ENCODE measurements at places on chromosomes 3 and 15.

GRCh38 chr3:58120075-58120812 is 90.5 kb downstream of the DNASE1L3 start:
- no peaks in the 10 kb centered on the region for H3K27me3 ChIP-seq
- peaks cover 33% of the 10 kb centered on the region for H3K36me3 ChIP-seq
- DNase-seq = no peak
- peak overlapping the region; percentile 32 for H3K4me3 ChIP-seq

- peaks cover 90% of the 10 kb centered on the region for H3K4me1 ChIP-seq
- no peaks in the 10 kb centered on the region for H3K27me3 ChIP-seq
- peaks cover 13% of the 10 kb centered on the region for H3K36me3 ChIP-seq
- no peak for DNase-seq
Measured at GRCh38 chr3:136186846-136187245, 9.3 kb downstream of the MSL2 start.

- no peak overlapping the region for H3K4me3 ChIP-seq
- no peak for DNase-seq
- no peak overlapping the region for H3K27ac ChIP-seq
- H3K4me1 ChIP-seq = peaks cover 14% of the 10 kb centered on the region
- no peaks in the 10 kb centered on the region for H3K36me3 ChIP-seq
- no peaks in the 10 kb centered on the region for H3K27me3 ChIP-seq
Measured at GRCh38 chr3:132654190-132654589, 5.4 kb downstream of the ACAD11 start.

DNA sequence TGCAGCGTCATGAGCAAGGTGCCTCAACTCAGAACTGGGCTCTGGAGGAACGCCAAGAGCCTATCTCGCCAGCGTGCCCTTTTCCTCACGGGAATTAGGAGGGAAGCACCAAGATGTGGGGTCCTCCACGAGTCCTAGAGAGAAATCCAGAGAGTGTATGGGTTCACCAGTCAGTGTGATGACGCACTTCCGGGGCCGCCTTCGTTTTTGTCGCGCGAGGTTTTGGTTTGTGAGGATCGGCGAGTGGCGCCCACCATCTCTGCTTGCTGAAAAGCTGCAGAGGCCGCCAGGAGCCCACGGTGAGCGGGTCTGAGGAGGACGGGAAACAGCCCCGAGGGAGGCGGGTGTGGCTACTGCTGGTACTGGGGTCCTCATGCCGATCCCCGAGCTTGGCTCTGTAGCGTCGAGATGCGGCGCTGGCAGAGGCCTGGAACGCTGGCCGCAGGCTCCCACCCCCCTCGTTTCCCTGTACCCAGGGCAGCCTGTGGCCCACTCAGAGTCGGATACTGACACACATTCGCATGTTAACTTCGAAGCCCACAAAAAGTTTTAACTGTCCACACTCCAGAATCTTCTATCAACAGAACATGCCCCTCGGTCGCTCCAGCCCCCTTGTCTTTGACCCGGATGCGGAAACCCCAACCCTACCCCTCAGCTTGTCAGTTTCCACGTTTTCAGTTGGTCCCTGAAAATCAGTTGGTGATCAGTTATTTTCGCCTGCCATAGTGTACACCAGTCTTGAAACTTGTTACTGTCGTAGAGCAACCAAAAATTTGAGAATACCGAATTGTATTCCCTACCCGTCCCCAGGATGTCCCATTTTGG is 30.4 kb downstream of the ZNF662 start:
- no peaks in the 10 kb centered on the region for H3K36me3 ChIP-seq
- no peaks in the 10 kb centered on the region for H3K4me1 ChIP-seq
- no peak overlapping the region for H3K4me3 ChIP-seq
- peaks cover 18% of the 10 kb centered on the region for H3K27me3 ChIP-seq

GRCh38 chr3:60696428-60697125 is 554.7 kb downstream of the FHIT start:
- no peak overlapping the region for H3K27ac ChIP-seq
- no peaks in the 10 kb centered on the region for H3K27me3 ChIP-seq
- no peak for DNase-seq

- no peaks in the 10 kb centered on the region for H3K36me3 ChIP-seq
- no peak for DNase-seq
- no peak overlapping the region for H3K4me3 ChIP-seq
- no peaks in the 10 kb centered on the region for H3K4me1 ChIP-seq
- no peaks in the 10 kb centered on the region for H3K27me3 ChIP-seq
- H3K27ac ChIP-seq = no peak overlapping the region
Measured at GRCh38 chr15:62962101-62962995, 80.2 kb upstream of the TPM1 start.

DNA sequence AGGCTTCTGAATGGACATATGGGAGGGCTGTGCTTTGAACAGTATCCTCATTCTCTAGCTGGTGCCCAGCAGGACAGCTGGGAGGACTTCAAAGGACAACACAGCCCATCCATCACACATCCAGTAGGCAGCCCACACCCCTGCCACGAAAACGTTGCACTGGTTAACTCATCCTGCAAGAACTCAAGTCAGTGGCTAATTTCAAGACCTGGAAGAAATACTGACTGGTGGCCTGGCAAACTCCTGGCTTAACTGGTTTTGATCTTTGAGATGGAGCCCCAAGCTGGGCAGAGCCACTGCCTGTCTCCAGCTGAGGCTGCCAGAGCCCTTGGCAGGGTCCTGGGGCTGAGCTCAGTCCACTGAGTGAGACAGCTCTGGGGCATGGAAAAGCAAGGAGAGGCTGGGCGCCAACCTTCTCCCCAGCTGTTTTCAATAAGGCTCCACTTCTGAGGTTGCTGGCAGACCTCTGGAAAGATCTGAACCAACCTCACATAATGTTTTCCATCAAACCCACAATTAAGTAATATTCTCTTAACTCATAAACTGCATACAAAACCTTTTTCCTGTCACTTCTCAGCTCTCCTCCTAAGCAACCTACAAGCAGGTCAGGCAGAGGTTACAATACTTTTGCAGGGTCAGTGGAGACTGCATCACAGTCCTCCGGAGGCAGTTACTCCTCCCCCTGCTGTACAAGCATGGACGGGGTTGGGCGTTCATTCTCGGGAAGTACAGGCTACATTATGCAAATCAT is 110.3 kb downstream of the MYLK start:
- DNase-seq = no peak
- H3K4me1 ChIP-seq = no peaks in the 10 kb centered on the region
- no peak overlapping the region for H3K4me3 ChIP-seq
- H3K36me3 ChIP-seq = no peaks in the 10 kb centered on the region
- peaks cover 5% of the 10 kb centered on the region for H3K27me3 ChIP-seq

DNA sequence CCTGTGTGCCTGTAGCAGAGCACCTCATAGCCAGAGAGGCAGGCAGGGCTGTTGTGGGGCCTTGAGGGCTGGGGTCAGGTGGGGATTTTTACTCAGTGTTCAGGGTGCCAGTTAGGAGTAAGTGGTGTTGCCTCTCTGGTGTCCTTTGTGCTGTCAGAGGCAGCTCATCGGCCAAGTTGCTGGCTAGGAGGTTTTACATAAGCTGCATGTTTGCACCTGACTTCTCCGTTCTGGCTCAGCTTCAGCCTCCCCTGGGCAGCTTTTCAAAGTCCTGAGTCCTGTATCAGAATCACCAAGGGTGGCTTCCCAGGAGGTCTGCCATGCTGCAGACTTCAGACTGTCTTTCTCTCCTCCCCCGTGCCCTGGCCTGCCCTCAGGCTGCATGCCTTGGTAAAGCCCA is 242.6 kb upstream of the TPM1 start:
- H3K4me1 ChIP-seq = no peaks in the 10 kb centered on the region
- H3K27ac ChIP-seq = no peak overlapping the region
- H3K4me3 ChIP-seq = no peak overlapping the region

GRCh38 chr3:57061556-57061955 is 1.1 kb downstream of the SPATA12 start:
- no peaks in the 10 kb centered on the region for H3K36me3 ChIP-seq
- H3K27me3 ChIP-seq = peaks cover 37% of the 10 kb centered on the region
- no peak for DNase-seq

DNA sequence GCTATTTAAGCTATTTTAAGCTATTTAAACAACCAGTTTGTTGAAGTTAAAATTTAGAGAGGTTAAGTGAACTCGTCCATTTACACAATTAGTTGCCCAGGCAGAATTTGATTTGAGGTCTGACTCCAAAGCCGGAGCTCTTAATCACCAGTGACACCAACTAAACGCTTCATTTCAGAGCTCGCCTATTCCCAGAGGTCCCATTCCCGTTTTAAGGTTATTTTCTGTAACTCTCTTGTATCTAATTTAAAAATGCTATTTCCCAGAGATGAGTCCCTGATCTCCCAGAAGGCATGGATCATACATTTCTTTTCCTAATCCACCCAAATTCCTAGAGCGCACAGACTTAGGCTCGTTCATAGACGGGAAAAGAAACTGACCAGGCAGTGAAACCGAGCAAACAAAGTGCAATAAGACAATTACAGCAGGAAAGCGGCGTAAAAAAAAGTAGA is 904 bp upstream of the MCTP2 start:
- no peak for DNase-seq
- peak overlapping the region; percentile 94 for H3K27ac ChIP-seq
- no peaks in the 10 kb centered on the region for H3K27me3 ChIP-seq

- H3K36me3 ChIP-seq = no peaks in the 10 kb centered on the region
- DNase-seq = no peak
- no peaks in the 10 kb centered on the region for H3K4me1 ChIP-seq
- H3K4me3 ChIP-seq = no peak overlapping the region
- H3K27ac ChIP-seq = no peak overlapping the region
Measured at GRCh38 chr3:59644479-59645402, 594.9 kb upstream of the CFAP20DC start.

GRCh38 chr15:68151277-68151676 is 53.9 kb downstream of the CALML4 start:
- peaks cover 61% of the 10 kb centered on the region for H3K36me3 ChIP-seq
- DNase-seq = no peak
- no peak overlapping the region for H3K27ac ChIP-seq
- peaks cover 3% of the 10 kb centered on the region for H3K4me1 ChIP-seq

- peaks cover 2% of the 10 kb centered on the region for H3K4me1 ChIP-seq
- H3K4me3 ChIP-seq = no peak overlapping the region
- no peak for DNase-seq
- peaks cover 12% of the 10 kb centered on the region for H3K36me3 ChIP-seq
Measured at GRCh38 chr3:190554197-190554596, 40.3 kb downstream of the IL1RAP start.

GRCh38 chr3:67241084-67241483 is 243.0 kb downstream of the KBTBD8 start:
- no peaks in the 10 kb centered on the region for H3K27me3 ChIP-seq
- no peak for DNase-seq
- H3K27ac ChIP-seq = no peak overlapping the region
- H3K36me3 ChIP-seq = no peaks in the 10 kb centered on the region

- no peak for DNase-seq
- H3K27me3 ChIP-seq = peaks cover 4% of the 10 kb centered on the region
- H3K27ac ChIP-seq = no peak overlapping the region
- H3K4me3 ChIP-seq = no peak overlapping the region
- no peaks in the 10 kb centered on the region for H3K4me1 ChIP-seq
Measured at GRCh38 chr3:150349314-150350097, 58.6 kb upstream of the TSC22D2 start.

DNA sequence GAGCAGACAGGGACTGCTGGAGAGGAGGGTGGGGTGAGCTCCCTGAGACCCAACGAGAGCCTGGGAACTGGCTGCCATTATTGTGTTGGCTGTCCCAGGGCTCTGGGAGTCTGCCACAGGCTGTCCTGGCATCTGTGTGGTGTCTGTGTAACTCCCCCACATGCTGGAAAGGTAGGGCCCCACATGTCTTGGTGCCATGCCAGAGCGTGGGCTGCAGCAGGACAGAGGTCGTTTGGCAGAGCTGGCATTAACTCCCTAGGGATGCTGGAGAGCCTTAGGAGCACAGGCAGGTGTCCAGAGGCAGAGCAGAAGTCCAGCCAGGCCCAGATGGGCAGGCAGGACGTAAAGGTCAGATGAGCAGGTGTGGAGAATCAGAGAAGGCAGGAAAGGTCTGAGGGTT is 9.7 kb downstream of the TIMP4 start:
- DNase-seq = no peak
- H3K4me1 ChIP-seq = no peaks in the 10 kb centered on the region
- H3K27me3 ChIP-seq = peaks cover 18% of the 10 kb centered on the region
- H3K4me3 ChIP-seq = no peak overlapping the region

DNA sequence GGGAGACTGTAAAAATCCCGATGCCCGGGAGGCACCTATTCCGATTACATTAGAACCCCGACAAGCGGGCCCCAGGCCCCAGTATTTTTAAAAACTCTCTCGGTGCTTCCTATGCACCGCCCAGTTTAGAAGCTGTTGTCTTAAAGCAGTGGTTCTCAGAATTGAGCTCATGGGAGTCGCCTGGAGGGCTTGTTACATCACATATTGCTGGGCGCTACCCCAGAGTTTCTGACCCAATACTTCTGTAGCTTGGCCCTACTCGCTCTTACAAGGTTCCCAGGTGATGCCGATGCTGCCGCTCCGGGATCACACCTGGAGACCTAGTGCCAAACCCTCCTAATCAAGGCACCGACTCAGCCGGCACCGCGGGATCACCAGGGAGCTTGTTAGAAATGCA is 35.2 kb downstream of the CPN2 start:
- no peak overlapping the region for H3K4me3 ChIP-seq
- H3K27ac ChIP-seq = no peak overlapping the region
- no peaks in the 10 kb centered on the region for H3K36me3 ChIP-seq
- DNase-seq = no peak

- no peaks in the 10 kb centered on the region for H3K27me3 ChIP-seq
- H3K4me1 ChIP-seq = no peaks in the 10 kb centered on the region
- no peak overlapping the region for H3K27ac ChIP-seq
- H3K36me3 ChIP-seq = no peaks in the 10 kb centered on the region
- H3K4me3 ChIP-seq = no peak overlapping the region
Measured at GRCh38 chr3:147472846-147473245, 63.7 kb downstream of the ZIC1 start.

DNA sequence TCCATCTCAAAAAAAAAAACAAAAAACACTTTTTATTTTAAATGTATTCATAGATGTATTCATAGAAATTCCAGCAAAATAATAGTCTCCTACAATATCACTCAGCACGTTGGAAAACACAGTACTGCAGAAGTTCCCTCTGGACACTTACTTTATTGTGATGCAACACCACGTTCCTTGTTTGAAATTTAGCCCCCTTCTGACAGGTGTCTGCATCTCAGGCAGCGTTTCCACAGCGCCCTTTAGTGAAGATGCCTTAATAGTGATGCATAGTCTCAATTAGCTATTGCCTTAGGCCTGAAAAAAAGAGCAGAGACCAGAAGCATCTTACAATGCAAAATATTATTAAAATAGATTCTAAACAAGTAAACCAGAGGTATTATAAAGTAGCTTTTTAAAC is 20.3 kb downstream of the IL12A start:
- peaks cover 47% of the 10 kb centered on the region for H3K4me1 ChIP-seq
- no peaks in the 10 kb centered on the region for H3K36me3 ChIP-seq
- no peak for DNase-seq

- H3K27me3 ChIP-seq = peaks cover 17% of the 10 kb centered on the region
- no peaks in the 10 kb centered on the region for H3K4me1 ChIP-seq
- no peaks in the 10 kb centered on the region for H3K36me3 ChIP-seq
- no peak overlapping the region for H3K27ac ChIP-seq
- H3K4me3 ChIP-seq = no peak overlapping the region
Measured at GRCh38 chr3:161400650-161401049, 29.3 kb upstream of the SPTSSB start.

DNA sequence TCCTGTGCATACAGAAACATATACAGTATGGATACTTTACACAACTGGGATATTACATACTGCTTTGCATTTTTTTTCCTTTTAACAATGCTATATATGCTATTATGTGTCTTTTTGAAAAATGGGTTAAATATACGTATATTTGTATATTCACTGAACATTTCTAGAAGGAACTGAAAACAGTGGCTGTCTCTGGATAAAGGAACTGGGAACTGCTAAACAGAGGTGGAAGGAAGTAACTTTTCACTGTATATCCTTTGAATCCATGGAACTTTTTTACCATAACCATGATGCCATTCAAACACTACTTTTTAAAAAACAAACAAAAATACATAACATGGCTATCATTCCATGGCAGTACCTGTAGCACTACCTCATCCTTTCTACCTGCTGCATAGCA is 1.8 kb downstream of the MTFMT start:
- no peak overlapping the region for H3K4me3 ChIP-seq
- no peak overlapping the region for H3K27ac ChIP-seq
- no peak for DNase-seq
- peaks cover 31% of the 10 kb centered on the region for H3K36me3 ChIP-seq

All from activated B cell treated with CpG ODN at 0.5 μM for 24 hours (primary cell).